Omental fat pad (tissue), 4 donors: ENCODE measurements at places on chromosomes 7 and 10. TPM values are rescaled to one million over a fixed set of nuclear protein-coding genes. Genes with fewer than 3 reads are reported as not detected.

Gene AKR1C3
- total RNA-seq: 71.0 TPM

DNA sequence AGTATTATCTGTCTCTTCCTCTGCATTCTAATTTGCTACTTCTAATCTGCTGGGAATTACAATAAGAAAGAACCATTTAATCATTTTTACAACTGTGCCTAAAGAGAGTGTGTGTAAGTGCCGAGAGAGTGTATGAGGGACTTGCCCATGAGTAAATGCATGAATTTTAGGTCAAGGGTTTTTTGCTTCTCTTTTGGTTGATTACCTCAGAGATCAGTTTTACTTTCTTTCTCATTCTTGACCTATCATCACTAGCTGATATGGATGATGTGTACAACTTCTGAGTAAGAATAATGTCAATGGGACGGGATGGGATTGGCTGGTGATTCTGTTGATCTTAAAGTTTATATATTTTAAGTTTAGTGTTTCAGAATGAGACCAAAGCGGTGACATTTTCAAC lies 47.8 kb downstream of the IKZF1 start:
- DNase-seq: no peak

GRCh38 chr7:55303220-55303619 lies 61.9 kb upstream of the LANCL2 start:
- no peak for DNase-seq

- no peak for DNase-seq
These were observed 13.9 kb downstream of the ATP6V1F start for GRCh38 chr7:128876586-128876977.

DNA sequence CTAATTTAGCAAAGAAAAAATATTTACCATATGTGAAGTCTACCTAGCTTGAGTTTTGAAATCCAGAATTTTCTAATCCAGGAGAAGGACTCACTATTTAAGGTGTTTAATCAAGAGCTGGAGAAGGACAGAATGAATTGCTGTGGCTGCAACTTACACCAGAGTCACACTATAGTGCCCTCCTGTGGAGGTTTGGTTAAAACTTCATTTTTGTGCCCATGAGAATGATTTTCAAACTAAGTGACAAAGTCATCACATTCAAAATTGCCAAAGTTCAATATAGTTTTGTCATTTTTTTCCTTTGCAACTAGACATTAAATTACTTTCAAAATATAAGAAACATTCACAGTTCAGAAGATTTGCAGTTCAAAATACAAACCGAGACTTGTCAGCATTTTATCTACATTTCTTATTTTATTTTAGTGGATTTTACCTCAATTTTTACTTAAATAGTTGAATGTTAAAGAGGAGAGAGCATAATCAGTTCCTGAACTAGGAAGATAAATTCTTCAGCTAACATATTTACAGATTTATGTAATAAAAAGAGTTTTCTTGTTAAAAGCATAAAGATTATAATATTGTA lies 70.7 kb downstream of the CABCOCO1 start:
- DNase-seq: no peak
